HL-60 (cell line): ENCODE measurements at places on chromosomes 13 and 19.

GRCh38 chr19:29400917-29401711 lies 124.7 kb upstream of the VSTM2B start:
- no peak for DNase-seq

- no peak for DNase-seq
Measured at GRCh38 chr13:97911311-97912138, 42.0 kb upstream of the IPO5 start.

DNA sequence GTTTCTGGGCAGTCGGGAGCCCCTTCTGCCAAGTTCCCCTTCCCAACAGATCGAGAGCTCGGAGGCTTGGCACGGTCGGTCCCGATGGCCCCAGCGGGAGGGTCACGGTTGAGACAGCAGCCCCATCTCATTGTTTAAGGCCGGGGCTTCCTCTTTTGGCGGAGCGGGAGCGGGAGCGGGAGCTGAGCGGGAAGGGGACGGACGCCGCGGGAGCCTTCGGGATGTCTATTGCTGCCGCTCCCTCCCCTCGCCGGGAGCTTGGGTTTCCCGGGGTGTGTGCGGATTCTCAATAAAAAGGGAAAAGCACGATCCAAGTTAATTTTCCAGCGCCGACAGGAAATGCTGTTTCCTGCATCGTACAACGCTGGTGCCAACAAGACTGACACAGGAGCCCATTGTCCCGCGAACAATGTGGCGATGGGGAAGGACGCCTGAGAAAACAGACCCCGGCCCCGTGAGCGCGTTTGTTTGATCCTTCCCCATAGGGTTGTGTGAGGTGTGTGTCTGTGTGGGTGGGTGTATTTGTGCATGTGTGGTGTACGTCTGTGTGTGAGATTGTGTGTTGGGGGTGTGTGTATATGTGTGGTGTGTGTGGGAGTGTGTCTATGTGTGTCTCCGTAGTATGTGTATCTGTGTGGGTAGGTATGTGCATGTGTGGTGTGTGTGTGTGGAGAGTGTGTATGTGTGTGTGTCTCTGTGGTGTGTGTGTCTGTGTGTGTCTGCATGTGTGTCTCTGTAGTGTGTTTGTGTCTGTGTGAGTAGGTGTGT lies 36.3 kb upstream of the FLT1 start:
- peak; percentile 33 for DNase-seq

- no peak for DNase-seq
Measured at GRCh38 chr13:112849500-112849899, 119.5 kb upstream of the MCF2L start.
